Psoas muscle (tissue), 8 donors: ENCODE measurements at places on chromosomes 7 and 10. TPM values are rescaled to one million over a fixed set of nuclear protein-coding genes. Genes with fewer than 3 reads are reported as not detected.

DNA sequence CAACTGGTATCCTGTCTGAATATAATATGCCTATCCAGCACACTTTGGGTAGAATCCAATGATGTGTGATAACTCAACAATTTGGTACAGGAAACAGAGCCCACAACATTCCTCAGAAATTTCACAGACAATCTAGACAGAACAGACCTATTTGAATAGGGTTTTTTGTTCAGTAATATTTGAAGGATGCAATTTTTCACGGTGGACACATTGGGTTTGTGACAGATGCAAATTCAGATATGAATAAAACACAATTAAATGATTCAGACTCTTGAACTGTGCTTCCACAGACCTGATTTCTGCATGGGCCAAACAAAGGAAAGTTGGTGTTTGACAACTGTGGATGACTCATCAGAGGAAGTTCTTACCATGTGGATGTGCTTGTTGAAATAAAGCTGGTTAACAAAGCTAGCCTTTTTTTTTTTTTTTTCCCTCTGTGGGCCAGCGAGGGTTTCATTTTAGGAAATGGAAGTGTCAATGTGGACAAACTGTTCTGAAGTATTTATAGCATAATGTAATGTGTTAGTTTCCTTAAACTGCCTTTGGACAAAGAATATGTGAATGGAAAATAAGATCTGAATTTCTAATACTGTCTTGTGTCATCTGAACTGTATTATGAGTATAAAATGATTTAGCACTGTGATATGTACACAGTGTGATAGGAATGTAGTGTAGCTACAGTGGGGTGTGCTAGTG, 43.2 kb upstream of the FAM133B start:
- DNase-seq, result no peak
- H3K4me1 ChIP-seq, result peaks cover 13% of the 10 kb centered on the region
- no peaks in the 10 kb centered on the region for H3K27me3 ChIP-seq

DNA sequence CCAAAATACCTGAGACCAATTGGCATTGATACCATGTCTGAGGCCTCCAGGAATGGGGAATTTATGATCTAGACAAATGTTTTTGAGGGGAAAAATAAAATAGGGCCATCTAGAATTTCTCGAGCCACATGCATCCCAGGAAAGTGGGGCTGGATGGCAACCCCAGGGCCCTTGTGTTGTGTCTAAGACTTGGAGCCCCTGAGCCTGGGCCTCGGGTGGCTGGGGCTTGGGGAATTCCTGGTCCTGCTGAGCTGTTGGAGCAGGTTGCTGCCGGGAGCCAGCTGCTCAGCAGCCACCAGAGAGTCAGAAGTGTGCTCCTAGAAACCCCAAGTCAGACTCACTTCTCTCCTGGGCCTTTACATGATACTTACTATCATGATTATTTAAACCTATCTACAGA, 172.9 kb downstream of the WDR37 start:
- DNase-seq, result no peak
- H3K4me1 ChIP-seq, result no peaks in the 10 kb centered on the region

DNA sequence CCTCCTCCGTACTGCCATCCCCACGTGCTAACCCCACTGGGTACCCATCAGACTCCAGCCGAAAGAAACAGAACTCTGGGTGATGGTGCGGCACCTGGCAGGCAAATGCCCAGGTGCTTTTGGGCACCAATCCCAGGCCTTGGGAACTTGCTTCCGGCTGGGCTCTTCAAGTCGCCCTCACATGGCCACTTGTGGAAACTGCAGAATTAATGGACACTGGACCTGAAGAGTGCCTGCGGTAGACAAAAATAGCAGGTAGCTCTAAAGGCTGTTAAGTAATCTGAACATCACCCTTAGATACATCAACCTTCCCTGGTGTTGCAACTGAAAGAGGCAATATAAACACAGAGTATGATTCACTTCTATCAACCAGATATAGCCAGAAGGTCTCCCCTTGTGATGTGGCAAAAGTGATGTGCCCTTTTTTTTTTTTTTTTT, 644.4 kb downstream of the GRM8 start:
- no peak overlapping the region for H3K4me3 ChIP-seq
- no peaks in the 10 kb centered on the region for H3K36me3 ChIP-seq

DNA sequence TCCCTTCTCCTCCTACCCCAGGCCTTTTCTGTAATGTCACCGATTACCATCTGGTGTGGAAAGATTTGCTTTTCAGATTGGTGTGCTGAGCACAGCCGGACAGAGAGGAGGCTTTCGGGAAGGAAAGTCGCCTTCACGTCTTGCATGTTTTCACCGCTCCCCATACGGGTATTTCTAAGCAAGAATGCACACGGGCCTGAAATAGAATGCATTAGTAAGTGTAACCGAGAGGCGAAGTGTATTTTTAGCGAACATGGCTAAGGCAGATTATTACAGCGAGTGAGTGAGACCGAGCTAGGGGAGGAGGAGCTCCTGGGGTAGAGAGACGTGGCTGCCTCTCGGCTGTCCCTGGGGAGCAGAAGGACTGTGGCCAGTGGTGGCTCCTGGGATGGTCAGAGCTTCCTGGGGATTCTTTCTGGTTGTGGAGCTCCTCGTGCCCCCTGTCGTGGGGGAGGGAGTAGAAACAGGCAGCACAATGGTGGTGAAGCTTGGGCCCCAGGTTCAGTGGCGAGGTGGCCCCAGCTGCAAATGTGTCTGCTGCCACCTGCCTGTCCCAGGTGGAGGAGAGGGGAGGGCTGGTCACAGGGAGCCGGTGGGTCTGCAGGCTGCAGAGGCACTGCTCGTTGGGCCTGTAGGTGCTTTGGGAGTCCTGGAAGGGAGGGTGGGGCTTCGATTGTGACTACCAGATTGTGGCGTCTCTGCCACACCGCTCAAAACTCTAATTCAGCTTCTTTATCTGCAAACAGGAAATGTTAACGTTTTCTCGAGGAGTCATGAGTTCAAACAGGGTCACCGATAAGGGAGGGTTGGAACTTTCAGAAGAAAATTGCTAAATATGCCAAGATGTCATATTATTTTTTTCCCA, 135.8 kb downstream of the CAMK1D start:
- no peak for DNase-seq
- no peaks in the 10 kb centered on the region for H3K36me3 ChIP-seq
- no peaks in the 10 kb centered on the region for H3K27me3 ChIP-seq
- H3K4me1 ChIP-seq, result no peaks in the 10 kb centered on the region

The CFAP46 gene
- total RNA-seq, result 14.9 TPM

DNA sequence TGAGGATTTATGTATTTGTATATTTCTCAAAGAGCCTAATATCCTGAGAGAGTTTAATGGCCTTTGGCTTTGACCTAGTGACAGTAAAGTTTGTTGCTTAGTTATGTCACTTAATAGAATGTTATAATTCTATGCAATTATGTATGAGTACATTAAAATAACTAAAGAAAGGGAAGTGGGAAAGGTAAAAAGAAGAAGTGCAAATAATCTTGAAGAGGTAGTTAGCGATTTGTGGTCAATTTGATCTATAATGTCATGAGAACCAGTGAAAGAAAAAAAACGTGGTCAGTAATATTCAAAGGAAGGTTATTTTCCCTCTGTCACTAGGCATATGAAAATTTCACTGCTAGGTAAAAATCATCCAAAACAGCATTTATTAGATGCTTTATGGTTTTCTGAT, 143.4 kb upstream of the LSM8 start:
- DNase-seq, result no peak
- no peak overlapping the region for H3K27ac ChIP-seq
- no peak overlapping the region for H3K4me3 ChIP-seq
- no peaks in the 10 kb centered on the region for H3K27me3 ChIP-seq
- H3K4me1 ChIP-seq, result no peaks in the 10 kb centered on the region

GRCh38 chr10:103885617-103886016, 30.2 kb upstream of the SH3PXD2A start:
- H3K4me1 ChIP-seq, result peaks cover 16% of the 10 kb centered on the region
- no peak overlapping the region for H3K4me3 ChIP-seq
- no peak for DNase-seq
- no peak overlapping the region for H3K27ac ChIP-seq

GRCh38 chr7:105611856-105612775, 30.8 kb upstream of the EFCAB10 start:
- H3K27ac ChIP-seq, result no peak overlapping the region
- peaks cover 19% of the 10 kb centered on the region for H3K36me3 ChIP-seq
- no peak overlapping the region for H3K4me3 ChIP-seq

The CAMK1D gene
- total RNA-seq, result 0.47 TPM

DNA sequence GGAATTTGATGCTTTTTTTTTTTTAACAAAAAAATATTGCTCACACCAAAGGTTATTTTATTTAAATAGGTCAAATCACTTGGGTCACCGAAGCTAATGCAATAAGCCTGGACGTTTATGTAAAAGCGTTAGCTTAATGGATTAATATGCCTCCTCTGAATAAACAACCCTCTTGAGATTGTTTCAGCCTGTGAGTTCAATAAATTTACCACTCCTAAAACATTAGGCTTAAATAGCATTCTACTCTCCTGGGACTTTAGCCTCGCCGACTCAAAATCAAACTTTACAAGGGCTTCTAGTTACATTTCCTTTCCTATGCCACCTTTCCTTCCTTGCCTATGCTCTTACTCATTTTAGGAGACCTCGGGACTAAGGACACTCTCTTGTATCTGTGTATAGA, 79.3 kb downstream of the DNAJB9 start:
- no peaks in the 10 kb centered on the region for H3K4me1 ChIP-seq
- H3K36me3 ChIP-seq, result no peaks in the 10 kb centered on the region
- no peak for DNase-seq
- H3K27me3 ChIP-seq, result no peaks in the 10 kb centered on the region
- H3K4me3 ChIP-seq, result no peak overlapping the region

The LZTS2 gene
- total RNA-seq, result 66.0 TPM

- H3K27me3 ChIP-seq, result no peaks in the 10 kb centered on the region
- peak overlapping the region; percentile 50 for H3K27ac ChIP-seq
- no peak for DNase-seq
- no peak overlapping the region for H3K4me3 ChIP-seq
- H3K4me1 ChIP-seq, result no peaks in the 10 kb centered on the region
Measured at GRCh38 chr10:89122433-89123051, 84.6 kb downstream of the CH25H start.

- no peaks in the 10 kb centered on the region for H3K4me1 ChIP-seq
- no peaks in the 10 kb centered on the region for H3K27me3 ChIP-seq
- no peak for DNase-seq
- no peak overlapping the region for H3K27ac ChIP-seq
- H3K36me3 ChIP-seq, result no peaks in the 10 kb centered on the region
- H3K4me3 ChIP-seq, result no peak overlapping the region
Measured at GRCh38 chr10:93859049-93859655, 34.6 kb upstream of the SLC35G1 start.
